ENCODE measurements at places on chromosomes 16 and 17.

GRCh38 chr17:5705081-5705875 is 121.0 kb upstream of the NLRP1 start:
- no peak for DNase-seq
- no peak overlapping the region for H3K27ac ChIP-seq
- no peaks in the 10 kb centered on the region for H3K4me1 ChIP-seq
- no peaks in the 10 kb centered on the region for H3K36me3 ChIP-seq
- H3K4me3 ChIP-seq, result no peak overlapping the region

- no peak overlapping the region for H3K27ac ChIP-seq
- no peaks in the 10 kb centered on the region for H3K36me3 ChIP-seq
- H3K27me3 ChIP-seq, result no peaks in the 10 kb centered on the region
- H3K4me3 ChIP-seq, result no peak overlapping the region
Measured at GRCh38 chr17:52237151-52237550, 78.6 kb upstream of the CA10 start.

- DNase-seq, result no peak
- no peaks in the 10 kb centered on the region for H3K27me3 ChIP-seq
- no peak overlapping the region for H3K27ac ChIP-seq
- H3K4me3 ChIP-seq, result no peak overlapping the region
- no peaks in the 10 kb centered on the region for H3K4me1 ChIP-seq
Measured at GRCh38 chr16:29702269-29702668, 23.3 kb downstream of the QPRT start.

DNA sequence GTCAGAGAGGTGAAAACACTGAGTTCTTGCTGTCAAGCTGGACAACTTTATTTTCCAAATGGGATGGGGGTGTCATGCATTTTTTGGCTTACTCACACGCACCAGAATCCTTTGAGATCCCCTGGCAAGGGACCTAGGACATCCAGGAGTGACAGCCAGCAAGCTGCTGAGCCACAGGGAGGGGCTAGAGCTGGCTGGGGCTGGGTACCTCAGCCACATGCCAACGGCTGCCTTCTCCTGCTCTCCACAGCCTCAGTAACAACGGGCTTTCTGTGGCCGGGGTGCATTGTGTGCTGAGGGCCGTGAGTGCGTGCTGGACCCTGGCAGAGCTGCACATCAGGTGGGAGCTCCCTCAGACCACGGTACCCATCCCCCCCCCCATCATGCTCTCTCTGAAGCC is 47.6 kb downstream of the NLRC5 start:
- H3K27me3 ChIP-seq, result no peaks in the 10 kb centered on the region
- peaks cover 6% of the 10 kb centered on the region for H3K4me1 ChIP-seq
- peaks cover 5% of the 10 kb centered on the region for H3K36me3 ChIP-seq
- DNase-seq, result no peak

DNA sequence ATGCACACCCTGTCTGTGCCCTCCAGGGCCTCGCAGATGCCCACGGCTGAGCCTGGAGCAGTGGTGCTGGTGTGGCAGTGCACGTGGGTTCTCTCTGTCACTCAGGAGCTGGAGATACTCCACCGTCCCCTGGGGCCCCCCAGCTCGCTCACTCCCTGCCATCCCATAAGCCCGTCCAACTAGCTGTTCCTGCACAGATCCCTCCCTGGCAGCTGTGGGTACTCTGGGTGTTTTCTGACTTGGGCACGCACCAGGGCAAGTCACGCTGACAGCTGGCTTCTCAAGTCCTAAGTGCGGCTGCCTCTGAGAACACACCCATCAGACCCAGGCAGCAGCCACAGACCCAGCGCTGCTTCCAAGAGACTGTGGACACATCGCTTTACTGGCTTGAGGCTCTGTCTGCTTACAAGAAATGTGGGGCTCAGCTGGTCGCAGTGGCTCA is 25.4 kb upstream of the ITGB4 start:
- H3K27ac ChIP-seq, result peak overlapping the region; percentile 86
- H3K27me3 ChIP-seq, result no peaks in the 10 kb centered on the region
- H3K4me3 ChIP-seq, result no peak overlapping the region
- peaks cover 31% of the 10 kb centered on the region for H3K36me3 ChIP-seq
- H3K4me1 ChIP-seq, result peaks cover 98% of the 10 kb centered on the region
- no peak for DNase-seq

GRCh38 chr17:43434902-43435319 is 36.1 kb downstream of the ARL4D start:
- no peaks in the 10 kb centered on the region for H3K27me3 ChIP-seq
- no peaks in the 10 kb centered on the region for H3K36me3 ChIP-seq
- DNase-seq, result no peak
- peaks cover 16% of the 10 kb centered on the region for H3K4me1 ChIP-seq

GRCh38 chr16:22372882-22373661 is 1.3 kb downstream of the CDR2 start:
- H3K4me3 ChIP-seq, result peak overlapping the region; percentile 97
- DNase-seq, result no peak
- peak overlapping the region; percentile 79 for H3K27ac ChIP-seq
- H3K36me3 ChIP-seq, result peaks cover 8% of the 10 kb centered on the region
- peaks cover 52% of the 10 kb centered on the region for H3K4me1 ChIP-seq

GRCh38 chr16:65083164-65083857 is 38.6 kb downstream of the CDH11 start:
- H3K4me3 ChIP-seq, result no peak overlapping the region
- H3K4me1 ChIP-seq, result no peaks in the 10 kb centered on the region
- no peak for DNase-seq

- H3K4me3 ChIP-seq, result no peak overlapping the region
- no peaks in the 10 kb centered on the region for H3K27me3 ChIP-seq
- DNase-seq, result no peak
- no peak overlapping the region for H3K27ac ChIP-seq
- peaks cover 51% of the 10 kb centered on the region for H3K36me3 ChIP-seq
Measured at GRCh38 chr16:8631373-8631772, 9.9 kb downstream of the METTL22 start.

DNA sequence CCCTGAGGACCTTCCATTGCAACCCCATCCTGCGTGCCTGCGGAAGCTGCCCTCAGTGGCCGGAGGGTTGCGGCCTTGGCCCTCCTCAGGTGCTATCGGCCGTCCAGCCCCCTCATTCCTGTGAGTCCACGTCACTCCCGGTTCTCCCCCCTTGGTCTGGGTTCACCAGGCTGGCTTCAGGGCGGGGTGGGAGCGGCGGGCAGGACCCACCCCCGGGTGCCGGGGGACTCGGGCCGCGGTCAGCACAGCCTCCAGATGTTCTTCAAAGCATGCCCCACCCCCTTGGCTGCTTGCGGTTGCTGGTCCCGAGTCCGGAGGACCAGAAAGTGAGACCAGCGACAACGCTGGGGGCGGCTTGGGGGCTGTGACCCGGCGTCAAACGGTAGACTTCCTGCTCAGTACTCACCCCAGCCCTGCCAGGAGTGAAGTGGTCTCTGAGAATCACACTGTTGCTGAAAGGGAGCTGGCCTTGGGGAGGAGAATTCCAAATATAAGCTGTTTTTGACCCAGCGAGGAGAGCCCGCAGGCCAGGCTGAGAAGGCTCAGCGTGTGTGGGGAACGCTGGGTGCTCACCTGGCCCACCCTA is 4.5 kb downstream of the ZNF469 start:
- no peak overlapping the region for H3K4me3 ChIP-seq
- H3K36me3 ChIP-seq, result no peaks in the 10 kb centered on the region
- peaks cover 49% of the 10 kb centered on the region for H3K27me3 ChIP-seq
- H3K4me1 ChIP-seq, result no peaks in the 10 kb centered on the region

GRCh38 chr17:42200706-42201457 is 6.6 kb upstream of the GHDC start:
- no peak overlapping the region for H3K4me3 ChIP-seq
- H3K36me3 ChIP-seq, result peaks cover 2% of the 10 kb centered on the region
- no peak for DNase-seq
- no peaks in the 10 kb centered on the region for H3K27me3 ChIP-seq

All from keratinocyte (primary cell).